Right hindlimb (tissue), 1 donor: ENCODE measurements at places on chromosomes 1 and 21.

- no peak for DNase-seq
Observed at GRCh38 chr1:93013145-93014065, 52.1 kb upstream of the DIPK1A start.

- no peak for DNase-seq
Observed at GRCh38 chr1:221728037-221728505, 13.8 kb downstream of the DUSP10 start.

- DNase-seq: no peak
Observed at GRCh38 chr1:3651930-3652547, at the start of gene TP73. TSS of gene TP73 (plus strand) at chr1:3652516. CDS start at chr1:3682366, 29,850 bp downstream.

DNA sequence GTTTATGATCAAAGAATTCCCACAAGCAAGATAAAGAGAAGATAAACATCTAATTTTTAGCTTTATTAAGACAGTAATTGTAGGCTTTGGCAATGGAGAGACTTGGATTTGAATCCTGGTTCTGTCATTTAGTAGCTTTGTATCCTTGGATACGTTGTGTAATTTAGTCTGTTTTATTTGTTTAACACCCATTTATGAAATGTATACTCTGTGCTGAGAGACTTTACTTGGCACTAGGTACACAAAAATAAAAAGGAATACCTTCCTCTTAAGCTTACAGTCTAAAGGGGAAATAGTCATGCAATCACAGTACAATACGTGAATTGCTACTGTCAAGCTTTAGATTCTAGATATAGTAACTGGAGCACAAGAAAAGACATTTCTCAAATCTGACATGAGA, 23.8 kb downstream of the ZMPSTE24 start:
- no peak for DNase-seq

DNA sequence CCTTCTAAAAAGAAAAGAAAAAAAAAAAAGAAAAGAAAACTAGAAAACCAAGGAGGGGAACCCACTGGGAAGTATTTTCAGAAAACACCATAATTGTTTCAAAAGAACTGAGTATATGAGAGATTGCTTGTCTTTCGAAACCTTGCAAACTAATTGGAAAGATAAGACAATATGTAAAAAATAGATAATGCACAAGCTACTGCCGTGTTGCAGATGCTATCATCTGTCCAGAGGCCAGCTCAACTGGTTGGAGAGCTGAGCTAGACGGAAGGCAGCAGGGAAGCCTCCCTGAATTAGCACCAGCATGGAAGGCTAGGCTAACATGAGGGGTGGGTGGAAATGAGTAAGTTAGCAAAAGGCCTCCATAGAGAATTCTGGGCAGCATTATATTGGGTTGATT, 16.2 kb upstream of the CACHD1 start:
- DNase-seq: no peak

GRCh38 chr1:87108228-87108627, 193.8 kb downstream of the HS2ST1 start:
- no peak for DNase-seq

GRCh38 chr21:38691631-38692030, 114.1 kb upstream of the ETS2 start:
- no peak for DNase-seq

DNA sequence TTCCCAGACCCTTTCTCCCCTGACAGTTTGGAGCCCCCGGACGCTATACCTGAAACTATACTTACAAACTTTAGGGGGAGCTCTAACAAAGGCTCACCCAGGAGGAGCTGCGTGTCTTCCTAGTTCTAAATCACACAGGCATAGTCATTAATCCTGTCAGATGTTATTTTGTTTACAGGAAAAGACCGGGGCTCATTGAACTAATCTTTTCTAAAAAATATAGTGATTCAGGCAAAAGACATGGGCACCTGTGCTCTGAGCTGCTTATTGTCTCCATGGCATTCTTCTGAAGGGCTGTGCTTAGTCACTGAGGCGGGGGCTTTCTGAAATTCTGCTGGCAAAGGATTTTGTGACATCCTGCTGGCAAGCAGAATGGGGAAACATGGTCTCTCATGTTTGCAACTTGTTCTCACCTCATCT, 1577.0 kb downstream of the NCAM2 start:
- DNase-seq: no peak

DNA sequence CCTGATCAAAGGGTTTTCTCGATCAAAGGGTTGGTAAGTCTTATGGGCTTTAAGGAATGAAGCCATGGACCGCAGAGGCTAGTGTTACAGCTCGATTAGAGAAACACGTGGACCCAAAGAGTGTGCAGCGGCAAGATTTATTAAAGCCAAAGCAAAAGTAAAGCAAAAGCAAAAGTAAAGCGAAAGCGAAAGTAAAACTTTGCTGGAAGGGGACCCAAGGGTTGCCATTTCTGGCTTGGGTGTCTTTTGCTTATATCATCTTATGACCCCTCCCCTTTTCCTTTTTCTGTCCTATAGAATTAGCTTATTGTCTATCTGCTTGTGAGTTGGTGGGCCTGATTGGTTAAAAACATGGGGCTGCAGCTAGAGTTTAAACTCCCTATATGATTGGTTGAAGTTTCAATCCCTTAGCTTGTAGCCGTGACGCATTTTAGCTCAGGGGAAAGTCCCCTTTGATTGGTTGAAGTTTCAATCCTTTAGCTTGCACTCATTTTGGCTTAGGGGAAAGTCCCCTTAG, 957.0 kb downstream of the AMY1C start:
- DNase-seq: no peak

GRCh38 chr21:46098303-46099141, 610 bp downstream of the COL6A2 start:
- DNase-seq: peak; percentile 67

DNA sequence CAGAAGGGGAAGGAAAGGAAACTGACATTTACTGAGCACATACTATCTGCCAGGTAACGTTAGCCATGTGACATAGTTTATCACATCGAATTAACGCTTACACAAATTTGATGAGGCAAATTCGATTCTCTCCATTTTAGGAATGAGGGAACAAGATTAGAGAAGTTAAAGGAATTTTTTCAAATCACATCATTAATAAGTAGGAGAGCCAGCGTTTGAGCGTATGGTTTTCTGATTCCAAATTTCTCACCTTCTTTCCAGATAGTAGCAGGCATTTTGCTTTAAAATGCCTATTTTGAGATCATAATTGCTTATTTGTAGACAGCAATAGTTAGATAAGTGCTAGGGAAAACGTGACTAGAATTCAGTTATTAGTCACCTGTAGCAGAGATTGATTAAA, 19.3 kb downstream of the FMO3 start:
- DNase-seq: no peak

DNA sequence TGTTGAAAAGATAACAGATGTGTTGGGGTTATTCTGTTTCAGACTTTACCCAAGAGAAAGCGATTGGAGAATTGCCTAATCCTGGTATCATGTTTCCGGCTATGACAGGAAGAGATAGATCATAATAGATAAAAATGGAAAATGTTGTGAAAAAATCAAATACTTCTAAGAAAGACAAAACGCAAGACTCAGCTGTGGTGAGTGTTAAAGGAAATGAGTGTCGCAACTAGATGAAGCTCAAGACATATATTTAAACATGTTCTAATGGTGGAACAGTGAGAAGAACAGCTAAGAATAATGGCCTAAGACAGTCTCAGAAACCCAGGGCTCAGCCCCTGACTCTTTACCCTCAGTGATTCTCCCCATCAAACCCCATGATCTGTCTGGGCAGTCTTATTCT, 426.7 kb upstream of the RUNX1 start:
- DNase-seq: no peak

- DNase-seq: peak; percentile 93
Observed at GRCh38 chr1:171741872-171742576, at the start of gene VAMP4. TSS of gene VAMP4 (minus strand) at chr1:171742065. CDS start at chr1:171738414, 3,651 bp downstream.

- no peak for DNase-seq
Observed at GRCh38 chr1:222418654-222419053, 129.2 kb downstream of the HHIPL2 start.

DNA sequence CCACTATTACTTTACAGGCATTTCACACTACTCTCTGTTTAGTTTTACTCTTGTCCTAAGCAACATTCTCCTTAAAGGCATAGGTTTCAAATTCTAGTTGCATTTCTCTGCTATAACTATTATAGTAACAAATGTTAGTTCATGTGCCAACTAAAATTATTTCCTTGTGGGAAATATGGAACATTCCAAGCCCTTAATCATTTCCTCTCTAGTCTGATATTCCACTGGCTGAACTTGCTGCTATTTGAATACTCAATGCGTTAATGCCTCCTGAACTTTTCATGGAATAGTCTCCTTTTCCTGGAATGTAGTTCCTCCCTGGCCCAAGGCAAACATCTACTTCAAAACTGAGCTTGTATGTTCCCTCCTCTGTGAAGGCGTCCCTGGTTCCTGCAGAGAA, 19.3 kb upstream of the TBX19 start:
- peak; percentile 36 for DNase-seq

DNA sequence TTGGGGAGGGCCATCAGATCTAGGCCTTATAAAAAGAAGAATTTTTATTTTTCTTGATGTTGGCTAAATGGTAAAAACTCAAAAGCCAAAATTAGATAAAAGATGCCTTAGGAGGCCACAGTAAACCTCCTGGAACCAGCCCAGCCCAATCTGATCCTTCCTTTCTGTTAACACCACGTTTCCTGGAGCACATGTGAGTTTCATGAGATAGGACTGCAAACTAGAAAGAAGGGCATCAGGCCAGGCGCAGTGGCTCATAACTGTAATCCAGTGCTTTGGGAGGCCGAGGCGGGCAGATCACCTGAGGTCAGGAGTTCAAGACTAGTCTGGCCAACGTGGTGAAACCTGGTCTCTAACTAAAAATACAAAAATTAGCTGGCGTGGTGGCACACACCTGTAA, 6.7 kb downstream of the HSF2BP start:
- DNase-seq: no peak

- peak; percentile 76 for DNase-seq
Observed at GRCh38 chr1:60503266-60503925, 429.8 kb upstream of the C1orf87 start.

DNA sequence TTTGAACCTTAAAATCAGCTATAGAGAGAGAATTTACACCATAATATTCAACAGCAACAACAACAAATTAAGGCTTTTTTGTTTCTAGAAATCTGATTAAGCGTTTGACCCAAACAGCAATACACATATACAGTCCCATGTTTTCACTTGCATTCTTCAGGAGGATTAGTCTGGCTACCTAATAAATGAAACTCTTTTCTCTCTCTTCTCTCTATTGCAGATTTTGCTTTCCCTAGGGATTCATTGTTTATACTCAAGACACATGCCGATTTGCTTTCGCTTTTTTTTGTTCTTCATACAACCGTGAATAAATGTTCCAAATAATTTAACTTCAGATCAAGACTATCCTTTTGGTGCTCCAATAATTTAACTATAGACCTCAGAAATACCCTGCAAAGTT, 162.4 kb upstream of the PTBP2 start:
- DNase-seq: no peak

GRCh38 chr21:41110664-41111063, 57.3 kb upstream of the BACE2 start:
- DNase-seq: no peak

GRCh38 chr1:109482791-109483671, 674 bp upstream of the ATXN7L2 start:
- DNase-seq: no peak

DNA sequence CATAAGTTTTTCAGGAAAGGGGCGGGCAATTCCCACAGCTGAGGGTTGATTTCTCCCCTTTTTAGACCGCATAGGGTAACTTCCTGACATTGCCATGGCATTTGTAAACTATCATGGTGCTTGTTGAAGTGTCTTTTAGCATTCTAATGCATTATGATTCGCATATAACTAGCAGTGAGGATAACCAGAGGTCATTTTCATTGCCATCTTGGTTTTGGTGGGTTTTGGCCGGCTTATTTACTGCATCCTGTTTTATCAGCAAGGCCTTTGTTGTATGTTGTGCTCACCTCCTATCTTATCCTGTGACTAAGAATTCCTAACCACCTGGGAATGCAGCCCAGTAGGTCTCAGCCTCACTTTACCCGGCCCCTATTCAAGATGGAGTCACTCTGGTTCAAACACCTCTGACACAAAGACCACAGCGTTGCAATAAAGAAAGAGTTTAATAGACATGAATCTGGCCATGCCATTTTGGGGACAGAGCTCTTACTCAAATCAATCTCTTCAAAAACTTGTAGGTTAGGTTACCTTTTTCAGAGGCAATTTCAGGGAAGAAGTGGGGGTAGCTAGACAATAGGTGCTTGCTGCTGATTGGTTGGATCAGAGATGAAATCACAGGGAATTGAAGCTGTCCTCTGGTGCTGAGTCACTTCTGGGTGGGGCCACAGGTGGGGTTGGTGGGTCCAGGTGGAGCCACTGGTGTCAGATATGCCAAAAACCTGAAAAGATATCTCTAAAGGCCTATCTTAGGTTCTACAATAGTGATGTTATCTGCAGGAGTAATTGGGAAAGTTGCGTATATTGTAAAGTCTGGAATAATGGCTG, 23.3 kb downstream of the TBX19 start:
- no peak for DNase-seq

GRCh38 chr1:77614037-77614436, 68.4 kb downstream of the ZZZ3 start:
- DNase-seq: no peak

DNA sequence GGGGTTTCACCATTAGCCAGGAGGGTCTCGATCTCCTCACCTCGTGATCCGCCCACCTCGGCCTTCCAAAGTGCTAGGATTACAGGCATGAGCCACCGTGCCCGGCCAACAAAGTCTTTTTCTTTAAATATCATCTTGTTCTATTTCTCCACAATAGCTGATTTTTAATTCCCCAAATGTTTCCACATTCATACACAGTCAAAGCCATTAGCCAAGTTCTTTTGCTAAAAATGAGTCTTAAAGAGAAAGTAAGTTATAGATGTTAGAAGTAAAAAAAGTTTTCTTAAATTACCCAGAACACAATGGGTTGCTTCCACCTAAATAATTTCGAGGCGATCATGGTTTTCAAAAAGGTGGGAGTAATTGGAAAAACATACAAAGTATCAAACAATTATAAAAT, 30.6 kb downstream of the C2CD2 start:
- DNase-seq: no peak

DNA sequence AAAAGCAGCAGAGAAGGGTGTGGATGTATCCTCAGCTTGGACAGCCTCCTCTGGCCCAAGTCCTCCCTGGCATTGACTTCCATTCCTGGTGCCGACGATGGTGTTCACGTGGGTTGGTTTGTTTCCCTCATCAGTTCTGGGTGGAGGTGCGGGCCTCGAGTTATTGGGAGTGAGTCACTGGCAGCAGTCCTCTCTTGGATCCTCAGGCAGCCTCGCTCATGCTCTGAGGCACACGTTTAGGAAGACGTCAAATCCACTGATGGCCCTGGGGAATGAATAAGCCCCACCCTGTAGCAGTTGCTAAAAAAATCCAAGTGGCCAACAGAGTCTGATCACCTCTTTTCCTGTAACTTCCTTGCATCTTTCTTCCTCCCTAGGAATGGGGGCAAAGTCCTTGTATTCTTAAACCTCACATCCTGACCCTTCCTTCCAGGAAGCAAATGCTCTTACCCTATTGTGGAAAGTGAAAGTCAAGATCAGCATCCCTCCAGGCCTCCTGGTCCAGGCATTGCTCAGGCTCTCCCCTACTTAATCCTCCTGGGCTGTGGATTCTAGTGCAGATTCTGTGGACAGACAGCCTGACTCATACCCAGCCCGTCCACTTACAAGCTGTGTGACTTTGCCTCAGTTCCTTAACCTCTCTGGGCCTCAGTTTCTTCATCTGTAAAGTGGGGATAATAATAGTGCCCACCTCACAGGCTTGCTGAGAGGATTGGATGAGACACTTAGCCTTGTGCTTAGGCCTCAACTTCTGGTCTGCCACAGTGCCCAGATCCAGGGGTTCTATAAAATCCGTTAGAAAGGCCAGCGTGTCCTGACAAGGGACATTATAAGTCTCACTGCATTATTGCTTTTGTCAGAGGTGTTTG, 111.1 kb downstream of the TLR5 start:
- DNase-seq: peak; percentile 89

GRCh38 chr1:154744352-154745035, 125.6 kb downstream of the KCNN3 start:
- no peak for DNase-seq
